ENCODE measurements at places on chromosomes 1 and 21.

DNA sequence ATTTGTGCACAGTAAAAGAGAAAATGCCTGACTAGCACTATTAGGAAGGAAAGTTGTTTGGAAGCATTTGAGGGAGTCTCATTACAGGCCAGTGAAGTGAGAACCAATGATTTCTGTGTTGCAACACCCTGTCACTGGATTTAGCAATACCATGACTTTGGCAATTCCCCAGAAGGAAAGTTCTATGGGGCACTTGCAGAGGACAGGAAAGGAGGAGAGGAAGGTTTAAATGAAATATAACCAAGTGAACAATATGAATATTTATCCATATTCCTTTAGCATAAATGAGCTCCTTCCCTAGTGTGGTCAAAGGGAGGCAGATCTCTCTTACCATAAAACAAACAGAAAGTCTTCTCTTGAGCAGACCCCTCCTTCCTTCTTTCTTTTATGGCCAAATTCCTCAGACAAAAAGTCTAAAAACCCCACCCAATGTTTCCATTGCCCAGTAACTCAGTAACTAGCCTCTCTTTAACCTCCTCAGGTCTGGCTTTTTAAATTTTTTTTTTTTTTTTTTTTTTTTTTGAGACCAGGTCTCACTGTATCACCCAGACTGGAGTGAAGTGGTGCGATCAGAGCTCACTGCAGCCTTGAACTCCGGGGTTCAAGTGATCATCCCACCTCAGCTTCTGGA is 5.5 kb downstream of the TLR5 start:
- no peak for DNase-seq

- DNase-seq = no peak
Measured at GRCh38 chr21:38082936-38083485, 166.8 kb upstream of the KCNJ6 start.

- no peak for DNase-seq
Measured at GRCh38 chr1:162421258-162422164, 9.6 kb upstream of the SH2D1B start.

- DNase-seq = no peak
Measured at GRCh38 chr1:172425339-172425738, 4.9 kb downstream of the C1orf105 start.

GRCh38 chr1:3221112-3222041 is 152.4 kb downstream of the PRDM16 start:
- DNase-seq = no peak

GRCh38 chr1:186187601-186188000 is 187.5 kb downstream of the TPR start:
- DNase-seq = no peak

GRCh38 chr1:223667484-223668182 is 2.1 kb upstream of the CAPN8 start:
- DNase-seq = no peak

GRCh38 chr1:81032374-81032773 is 768.4 kb upstream of the ADGRL2 start:
- DNase-seq = no peak

GRCh38 chr1:233368789-233369130 is 41.2 kb downstream of the MAP3K21 start:
- DNase-seq = no peak

DNA sequence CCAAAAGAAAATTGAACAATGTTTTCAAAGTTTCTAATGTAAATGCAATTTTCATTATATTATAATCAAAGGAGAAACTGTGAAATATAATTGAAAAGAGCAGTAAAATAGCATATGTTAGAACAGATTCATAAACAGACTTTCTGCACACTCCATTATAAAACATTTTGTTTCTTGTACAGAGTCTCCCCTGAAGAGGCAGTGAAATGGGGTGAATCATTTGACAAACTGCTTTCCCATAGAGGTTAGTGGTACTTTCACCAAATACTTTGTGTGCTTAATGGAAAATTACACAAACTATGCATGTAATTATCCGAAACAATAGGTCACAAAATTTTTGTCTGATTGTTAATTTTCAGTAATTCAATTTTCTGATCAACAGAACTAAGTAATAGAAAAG is 1.9 kb downstream of the RGS18 start:
- no peak for DNase-seq

DNA sequence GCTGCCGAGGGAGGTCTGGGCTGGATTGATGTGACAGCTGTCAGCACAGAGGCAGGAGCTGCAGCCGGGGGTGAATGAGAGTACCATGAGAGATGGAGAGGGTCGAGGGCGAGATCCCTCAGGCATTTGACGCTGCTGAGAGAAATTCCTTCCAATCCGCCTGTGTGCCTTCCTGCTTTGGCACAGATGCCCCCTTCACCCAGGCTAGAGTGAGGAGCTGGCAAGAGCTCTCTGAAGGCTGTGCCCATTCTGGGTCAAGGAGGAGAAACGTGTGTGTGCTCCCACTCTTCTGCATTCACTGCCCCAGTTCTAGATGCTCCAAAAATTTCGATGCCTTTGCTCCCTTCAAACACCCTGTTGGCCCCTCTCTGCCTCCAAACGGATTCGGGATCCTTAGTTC is 4.8 kb downstream of the ARTN start:
- DNase-seq = no peak

- no peak for DNase-seq
Measured at GRCh38 chr1:178036090-178036489, 57.8 kb upstream of the RASAL2 start.

GRCh38 chr1:116352349-116352813 is 20.7 kb upstream of the ATP1A1 start:
- no peak for DNase-seq

GRCh38 chr1:214401666-214402065 is 120.7 kb downstream of the SMYD2 start:
- DNase-seq = no peak

- DNase-seq = no peak
Measured at GRCh38 chr1:13593511-13594131, 10.0 kb downstream of the PDPN start.

GRCh38 chr1:12501661-12502060 is 116.3 kb downstream of the DHRS3 start:
- no peak for DNase-seq

DNA sequence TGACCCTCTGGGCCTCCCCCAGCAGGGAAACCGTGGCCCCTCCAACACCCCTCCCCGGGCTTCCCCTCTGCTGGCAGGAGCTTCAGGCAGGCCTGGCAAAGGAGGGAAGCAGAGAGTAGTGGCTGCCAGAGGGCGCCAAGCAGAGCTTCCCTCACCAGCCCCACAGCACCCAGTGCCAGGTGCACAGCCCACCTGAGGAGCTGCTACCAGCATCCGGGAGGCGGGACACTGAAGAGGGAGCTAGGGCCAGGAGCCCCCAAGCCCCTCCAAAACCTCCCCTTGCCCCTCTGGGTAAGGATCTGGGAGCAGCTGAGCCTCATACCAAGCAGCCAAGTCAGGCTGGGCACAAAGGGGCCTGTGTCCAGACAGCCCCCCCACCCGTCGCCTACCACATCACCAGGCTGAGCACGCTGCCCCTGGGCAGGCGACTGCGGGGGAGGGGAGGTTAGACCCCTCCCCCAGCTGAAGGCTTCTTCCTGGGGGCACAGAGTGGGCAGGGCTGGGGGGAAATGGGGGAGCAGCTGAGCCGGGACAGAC is 19.6 kb downstream of the CCDC24 start:
- no peak for DNase-seq

GRCh38 chr1:82441402-82441801 is 640.7 kb downstream of the ADGRL2 start:
- DNase-seq = no peak

GRCh38 chr1:52850951-52851350 is 8.4 kb downstream of the ZYG11A start:
- no peak for DNase-seq

DNA sequence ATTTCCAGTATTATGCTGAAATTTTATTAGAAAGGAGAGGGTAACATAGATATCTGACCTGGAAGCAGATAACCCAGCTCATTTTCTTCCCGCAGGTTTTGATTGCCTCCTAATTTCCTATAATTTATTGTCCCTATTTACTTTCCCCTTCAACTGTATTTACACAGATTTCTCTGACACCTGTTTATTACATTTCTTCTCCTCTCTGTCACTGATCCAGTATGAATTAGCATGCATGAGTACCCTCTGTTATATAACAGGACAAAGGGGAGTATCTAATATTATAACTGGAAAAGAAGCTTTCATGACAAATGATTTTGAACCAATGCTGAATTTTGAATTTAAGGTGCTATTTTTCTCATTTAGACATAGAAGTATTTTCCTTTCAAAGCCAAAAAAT is 37.4 kb downstream of the DENND1B start:
- no peak for DNase-seq
